Lung (tissue), 17 donors: ENCODE measurements at places on chromosomes 4 and X. TPM values are rescaled to one million over a fixed set of nuclear protein-coding genes. Genes with fewer than 3 reads are reported as not detected.

TCEAL6 gene
- polyA plus RNA-seq, result not detected

PLS3 gene
- 63.1 TPM for polyA plus RNA-seq

OPN1MW gene
- polyA plus RNA-seq, result not detected

NKRF gene
- polyA plus RNA-seq, result 5.7 TPM

CLGN gene
- polyA plus RNA-seq, result 1.3 TPM

FRMPD3 gene
- 0.20 TPM for polyA plus RNA-seq

WAS gene
- 14.7 TPM for polyA plus RNA-seq

TRAM1L1 gene
- polyA plus RNA-seq, result 1.0 TPM

SOWAHD gene
- 3.0 TPM for polyA plus RNA-seq
